ENCODE measurements at places on chromosomes 6 and 20.

GRCh38 chr20:38179846-38180245 lies 14.8 kb upstream of the TGM2 start:
- DNase-seq, result no peak

GRCh38 chr20:17557675-17558006 lies 12.2 kb upstream of the DSTN start:
- DNase-seq, result no peak

DNA sequence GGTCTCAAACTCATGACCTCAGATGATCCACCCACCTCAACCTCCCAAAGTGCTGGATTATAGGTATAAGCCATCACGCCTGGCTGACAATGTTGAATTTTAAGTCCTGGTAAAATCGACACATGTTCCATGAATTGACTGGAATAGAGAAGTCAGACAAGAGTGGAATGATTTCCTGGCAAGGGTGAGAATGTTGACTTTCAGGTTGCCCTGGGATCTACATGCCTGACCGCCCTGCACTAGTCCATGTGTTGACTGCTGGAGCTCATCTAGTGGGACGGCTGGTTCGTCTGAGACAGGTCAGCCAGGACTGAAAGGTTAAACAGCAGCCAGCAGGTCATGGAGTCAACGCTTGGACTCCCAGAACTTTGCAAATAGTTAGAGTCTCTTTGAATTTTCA lies 88.8 kb downstream of the SASH1 start:
- DNase-seq, result no peak

GRCh38 chr6:108841377-108841855 lies 6.8 kb upstream of the ARMC2 start:
- DNase-seq, result no peak

GRCh38 chr6:17610835-17611234 lies 10.7 kb downstream of the FAM8A1 start:
- DNase-seq, result no peak

DNA sequence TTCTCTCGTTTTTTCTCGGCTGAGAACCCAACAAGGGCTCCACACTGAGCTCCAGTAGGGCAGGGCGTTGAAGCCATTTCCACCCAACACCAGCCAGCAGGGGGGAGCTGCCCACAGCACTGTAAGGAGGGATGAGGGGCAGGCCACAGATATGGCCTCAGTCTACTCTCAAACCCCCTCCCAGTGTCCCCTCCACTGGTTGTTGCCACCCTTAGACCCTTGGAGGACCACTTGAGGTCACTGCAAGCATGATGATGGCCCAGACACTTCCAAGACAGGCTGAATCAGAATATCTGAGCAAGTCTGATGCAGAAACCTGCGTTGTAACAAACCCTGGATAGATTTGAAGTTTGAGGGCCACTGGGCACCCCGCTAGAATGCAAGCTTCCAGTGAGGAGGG lies 217.0 kb upstream of the CST7 start:
- DNase-seq, result no peak

DNA sequence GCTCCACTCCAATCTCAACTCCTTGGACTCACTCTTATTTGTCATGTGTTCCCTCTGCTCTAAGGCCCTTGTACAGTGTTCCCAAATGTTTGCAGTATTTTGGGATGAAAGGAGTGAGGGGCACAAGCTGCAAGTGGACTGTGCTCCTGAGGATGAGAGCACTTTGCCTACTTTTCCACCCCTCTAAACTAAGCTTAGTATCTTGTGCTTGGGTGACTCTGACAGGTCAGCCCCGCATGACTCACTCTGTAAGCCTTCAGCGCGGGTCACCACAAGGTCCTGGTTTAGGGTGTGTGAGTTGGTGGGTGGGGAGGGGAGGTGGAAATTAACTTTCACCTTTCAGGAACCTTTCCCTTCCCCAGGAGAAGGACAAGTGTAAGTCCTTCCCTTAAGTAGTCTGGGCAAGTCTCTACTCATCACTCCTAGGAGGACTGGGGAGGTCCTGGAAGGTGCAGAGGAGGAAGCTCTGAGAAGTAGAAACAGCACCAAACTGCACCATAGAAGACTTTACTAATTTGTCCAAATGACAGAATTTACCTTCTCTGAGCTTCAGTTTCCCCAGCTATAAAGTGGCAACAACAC lies 68.8 kb upstream of the EPB41L1 start:
- DNase-seq, result no peak

DNA sequence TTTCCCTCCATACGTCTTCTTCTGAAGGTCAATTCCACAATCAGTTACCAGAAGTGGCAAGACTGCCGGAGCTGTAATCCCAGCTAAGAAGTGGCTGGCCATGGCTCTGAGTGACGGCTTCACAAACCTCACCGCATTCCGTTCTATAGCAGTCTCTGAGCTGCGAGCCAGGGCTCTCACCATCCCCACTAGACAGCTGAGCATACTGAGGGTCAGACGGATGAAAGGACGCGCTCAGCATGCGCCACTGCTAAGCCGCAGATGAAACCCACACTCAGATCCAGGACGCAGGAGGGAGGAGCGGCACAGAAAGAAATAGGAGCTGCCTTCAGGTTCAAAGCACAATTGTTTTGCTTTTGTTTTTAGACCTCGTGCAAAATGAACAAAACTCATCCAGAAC lies 97.9 kb downstream of the ANKRD60 start:
- DNase-seq, result no peak

Measured in stimulated activated CD8-positive, alpha-beta memory T cell treated with anti-CD3 and anti-CD28 coated beads, Interleukin-12 subunit alpha, Interleukin-12 subunit beta, amount 100 ng/mL, for 4 hours (primary cell).